ENCODE measurements at places on chromosomes 1 and 21.

DNA sequence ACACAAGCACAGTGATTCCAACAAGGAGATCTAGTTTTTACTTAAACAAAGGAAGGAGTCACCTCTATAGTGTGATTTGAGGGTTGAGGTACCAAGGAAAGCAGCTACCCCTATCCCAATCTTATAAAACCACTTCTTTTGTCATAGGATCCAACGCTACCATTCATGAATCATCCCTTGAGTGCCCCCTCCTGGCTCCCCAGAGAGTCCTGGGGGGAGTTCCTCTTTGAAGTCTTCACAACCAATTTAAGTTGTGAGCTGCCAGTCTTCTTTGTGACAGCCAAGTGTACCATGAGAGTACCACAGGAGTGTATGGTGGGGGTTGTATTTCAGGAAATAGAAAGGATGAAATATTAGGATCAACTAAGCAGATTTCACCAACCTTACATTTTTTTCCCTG is 39.1 kb upstream of the NHLH2 start:
- DNase-seq: no peak

- DNase-seq: no peak
Measured at GRCh38 chr21:26788790-26789189, 56.4 kb downstream of the ADAMTS1 start.

DNA sequence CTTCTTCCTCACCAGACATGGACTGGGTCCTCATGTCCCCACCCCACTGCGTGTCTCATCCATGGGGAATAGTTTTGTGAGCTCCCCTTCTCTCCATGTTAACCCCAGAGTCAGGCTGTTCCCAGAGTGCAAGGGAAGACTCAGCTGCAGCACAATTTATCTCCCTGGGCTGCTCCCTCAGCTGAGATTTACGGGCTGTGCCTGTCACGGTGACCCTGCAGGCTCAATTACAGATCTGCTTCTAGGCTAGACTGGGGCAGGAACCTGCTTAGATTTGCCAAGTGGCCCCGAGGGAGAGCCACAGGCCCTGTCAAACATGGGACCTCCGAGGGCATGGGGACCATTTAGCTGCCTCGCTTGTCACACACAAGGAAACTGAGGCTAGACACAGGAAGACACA is 37.8 kb downstream of the CDCP2 start:
- DNase-seq: no peak

- DNase-seq: no peak
Measured at GRCh38 chr1:52677076-52677806, 20.9 kb downstream of the COA7 start.

DNA sequence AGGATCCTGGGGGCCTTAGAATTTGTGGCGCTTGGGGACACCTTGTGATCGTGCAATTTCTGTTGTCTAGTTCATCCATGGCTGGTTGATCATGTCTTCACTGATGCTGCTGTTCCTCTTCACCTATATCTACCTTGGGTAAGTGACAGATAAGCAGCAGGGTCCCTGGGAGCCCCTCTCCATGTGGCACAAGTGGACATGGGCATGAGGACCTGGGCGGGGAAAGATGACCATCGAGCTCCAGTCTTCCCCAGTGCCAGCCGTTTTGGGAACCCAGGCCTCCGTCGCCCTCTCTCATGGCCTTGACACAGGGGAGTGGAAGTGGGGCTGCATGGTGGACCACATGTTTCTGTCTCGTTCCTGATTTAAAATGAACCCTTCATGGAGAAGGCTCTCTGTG is 17.6 kb downstream of the PSEN2 start:
- no peak for DNase-seq

GRCh38 chr1:226731257-226731893 is 7.7 kb downstream of the ITPKB start:
- no peak for DNase-seq

- DNase-seq: peak; percentile 30
Measured at GRCh38 chr1:4016351-4017130, 116.5 kb upstream of the C1orf174 start.

GRCh38 chr21:46326110-46326703 is 2.3 kb downstream of the PCNT start:
- no peak for DNase-seq

DNA sequence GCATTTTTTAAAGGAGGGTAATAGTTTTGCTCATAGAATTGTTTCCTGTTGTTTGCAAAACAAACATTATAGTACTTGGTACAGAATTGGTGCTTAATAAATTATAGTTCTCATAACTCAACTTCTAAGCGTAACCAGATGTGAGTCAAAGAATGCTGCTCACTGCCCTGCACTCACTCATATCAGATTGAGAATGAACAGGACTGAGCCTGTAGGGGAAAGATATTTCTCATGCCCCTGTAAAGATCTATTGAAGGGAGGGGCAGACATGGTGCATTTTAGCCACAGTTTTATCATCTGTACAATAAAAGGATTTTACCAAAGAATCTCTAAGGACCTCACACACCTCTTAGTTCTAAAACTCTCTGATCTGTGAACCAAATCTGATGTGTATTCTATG is 358.5 kb downstream of the SEC16B start:
- DNase-seq: no peak

- no peak for DNase-seq
Measured at GRCh38 chr1:36380143-36380619, 5.5 kb downstream of the STK40 start.

- DNase-seq: no peak
Measured at GRCh38 chr1:40919475-40920011, 57.4 kb upstream of the CITED4 start.

- no peak for DNase-seq
Measured at GRCh38 chr1:33180226-33180910, 1.5 kb downstream of the TRIM62 start.

- no peak for DNase-seq
Measured at GRCh38 chr21:33931799-33932390, 16.3 kb upstream of the ATP5PO start.

DNA sequence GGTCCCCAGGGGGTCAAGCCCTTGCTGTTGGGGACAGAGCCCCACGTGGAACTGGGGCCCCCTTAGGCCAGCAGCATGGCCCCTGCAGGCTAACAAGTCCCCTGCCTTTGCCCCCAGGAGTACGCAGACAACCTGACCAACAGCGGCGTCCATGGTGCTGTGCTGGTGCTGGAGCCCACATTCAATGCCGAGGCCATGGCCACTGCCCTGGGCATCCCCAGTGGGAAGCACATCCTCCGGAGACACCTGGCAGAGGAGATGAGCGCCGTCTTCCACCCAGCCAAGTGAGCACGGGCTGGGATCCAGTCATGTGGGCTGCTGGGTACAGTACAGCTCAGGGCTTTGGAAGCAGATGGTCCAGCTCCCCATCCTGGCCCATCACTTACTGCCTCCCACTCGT is 49.6 kb upstream of the TMEM51 start:
- no peak for DNase-seq

GRCh38 chr1:207014728-207015127 is 17.8 kb downstream of the C1orf116 start:
- no peak for DNase-seq

DNA sequence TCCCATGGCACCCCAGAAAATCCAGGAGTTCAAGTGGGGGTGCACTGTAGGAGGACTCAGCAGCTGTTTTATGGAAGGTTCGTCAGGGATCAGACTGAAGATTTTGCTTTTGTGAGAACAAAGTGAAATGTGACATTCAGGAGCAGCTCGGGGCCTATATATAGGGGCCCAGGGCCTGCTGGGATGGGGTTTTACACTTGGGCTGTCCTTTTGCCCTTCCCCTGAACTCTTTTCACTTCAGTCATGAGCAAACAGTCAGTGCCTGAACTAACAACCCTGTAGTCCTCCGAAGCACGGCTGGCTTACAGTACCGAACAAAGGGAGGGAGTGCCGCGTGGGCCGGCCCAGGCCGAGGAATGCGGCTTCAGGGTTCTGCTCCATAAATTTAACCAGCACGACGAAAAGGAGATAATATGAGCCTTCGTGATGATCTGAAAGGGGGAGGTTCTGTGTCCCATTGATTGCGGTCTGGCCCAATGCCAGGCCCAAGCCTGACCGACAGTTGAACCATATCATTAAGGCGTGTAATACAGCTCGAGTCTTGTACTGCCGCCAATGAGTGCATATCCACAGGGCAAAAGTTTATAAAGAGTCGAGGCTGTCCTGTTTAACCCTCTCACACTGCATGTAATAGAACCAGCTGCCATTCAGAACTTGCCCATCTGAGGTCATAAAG is 139.9 kb downstream of the DHRS3 start:
- DNase-seq: no peak

DNA sequence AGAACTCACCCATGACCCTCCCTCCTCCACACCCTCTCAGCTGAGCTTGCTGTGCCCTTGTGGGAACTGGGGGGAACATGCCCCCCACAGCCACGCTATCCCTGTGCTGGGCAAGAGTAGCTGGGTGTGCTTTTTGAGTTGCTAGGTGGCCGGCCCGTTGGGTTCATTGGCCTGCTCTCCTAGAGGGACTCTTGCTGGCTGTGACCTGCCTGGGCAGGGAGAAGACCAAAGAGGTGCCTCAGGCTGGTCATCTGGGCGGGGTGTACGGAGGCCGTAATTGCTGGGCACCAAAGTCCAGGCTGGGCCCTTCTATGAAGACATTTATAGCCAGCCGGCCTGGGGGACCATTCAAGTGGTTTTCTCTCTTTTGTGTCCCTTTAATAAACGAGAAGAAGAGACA is 138.3 kb upstream of the ZBTB40 start:
- DNase-seq: no peak

Measured in RPMI8226 (cell line).